ENCODE measurements at places on chromosomes 6 and 20.
A peak's percentile ranks its signal among the peaks of the same experiment; 100 is the strongest.

DNA sequence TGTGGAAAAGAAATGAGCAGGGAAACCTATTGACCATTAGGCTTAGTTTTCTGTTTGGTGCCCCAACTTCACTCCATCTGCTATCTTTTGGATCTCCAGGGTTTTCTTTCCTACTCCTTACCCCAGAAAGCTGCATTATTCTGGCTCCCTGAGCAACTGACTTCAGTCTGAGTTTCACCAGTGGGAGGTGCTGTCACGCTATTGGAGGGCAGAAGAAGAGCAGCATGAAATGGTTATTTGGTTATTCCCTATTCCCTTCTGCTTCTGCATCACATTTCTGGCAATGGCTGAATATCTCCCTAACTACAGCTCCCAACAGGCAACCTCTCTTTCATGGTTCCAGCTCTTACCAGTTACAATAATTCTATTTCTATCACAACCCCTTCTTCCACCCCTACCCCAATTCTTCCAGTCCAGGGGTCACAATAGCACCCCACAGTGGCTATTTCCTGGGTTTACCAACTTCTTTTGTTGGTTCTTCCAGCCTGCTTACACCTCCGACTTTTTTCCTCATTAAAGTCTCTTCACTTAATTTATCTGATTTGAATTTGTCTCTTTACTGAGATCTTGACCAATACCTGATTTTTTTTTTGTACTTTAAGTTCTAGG lies 311.5 kb downstream of the PLCB1 start:
- DNase-seq = no peak

DNA sequence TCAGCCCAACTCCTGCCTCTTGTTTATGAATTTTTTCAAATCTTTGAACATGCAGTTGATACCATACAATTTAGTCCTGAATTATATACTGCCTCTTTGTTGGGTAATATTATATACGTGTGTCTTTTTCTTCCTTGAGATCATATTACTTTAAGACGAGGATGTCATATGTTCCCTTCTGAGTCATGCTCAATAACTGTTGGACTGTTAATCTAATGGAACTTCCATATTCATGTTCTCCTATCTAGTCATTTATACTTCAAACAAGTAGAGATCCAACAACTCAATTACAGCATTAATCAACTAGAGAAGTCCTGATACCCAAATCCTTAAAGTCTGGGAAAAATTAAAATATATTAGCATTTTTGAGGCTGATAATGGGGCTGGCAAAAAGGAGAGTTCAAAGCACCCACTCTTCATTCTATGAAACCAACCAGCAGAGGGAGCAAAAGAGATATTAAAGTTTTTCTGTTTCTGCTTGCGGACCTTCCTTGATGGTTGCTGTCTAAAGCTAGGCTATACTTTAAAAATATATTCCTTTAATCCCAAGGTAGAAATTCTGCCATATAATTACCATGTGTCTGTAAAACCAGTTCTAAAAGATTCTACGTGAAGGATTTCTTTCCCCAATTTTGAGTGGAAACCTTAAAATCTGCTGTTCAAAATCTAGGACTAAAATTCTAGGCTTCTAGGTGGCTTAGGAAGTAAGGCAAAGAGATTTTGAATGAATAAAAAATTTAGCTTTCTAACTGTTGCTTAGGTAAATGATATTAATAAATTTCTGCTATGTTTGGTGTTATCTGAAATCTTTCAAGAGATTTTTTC lies 498.9 kb downstream of the BCKDHB start:
- peak; percentile 2 for DNase-seq

GRCh38 chr20:836190-836589 lies 2.7 kb downstream of the FAM110A start:
- DNase-seq = peak; percentile 36

- no peak for DNase-seq
These were observed 16.6 kb downstream of the TBC1D20 start for GRCh38 chr20:445514-446336.

DNA sequence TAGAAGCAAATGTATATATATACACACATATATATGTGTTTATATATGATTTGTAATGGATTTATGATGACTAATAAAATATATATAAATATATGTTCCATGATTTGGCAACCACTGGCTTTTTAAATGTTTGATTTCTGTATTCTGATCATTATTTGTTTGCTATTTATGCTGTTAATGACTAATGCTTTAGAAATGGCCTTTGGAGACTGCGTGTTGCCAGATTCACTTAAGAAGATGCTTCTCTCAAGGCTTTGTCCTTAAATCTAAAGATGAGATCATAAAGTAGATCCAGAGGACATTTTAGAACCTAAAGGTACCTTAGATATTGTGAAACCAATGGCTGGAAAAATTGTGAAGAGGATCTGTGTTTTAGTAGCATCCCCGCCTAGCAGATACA lies 116.0 kb upstream of the SUPT3H start:
- no peak for DNase-seq

GRCh38 chr6:95413789-95414188 lies 163.5 kb upstream of the MANEA start:
- DNase-seq = no peak

- no peak for DNase-seq
These were observed 99.9 kb upstream of the RIN2 start for GRCh38 chr20:19658137-19658536.

GRCh38 chr6:131951576-131952230 lies 531 bp upstream of the CCN2 start:
- no peak for DNase-seq

GRCh38 chr6:24919056-24919892 lies 16.5 kb downstream of the RIPOR2 start:
- no peak for DNase-seq

DNA sequence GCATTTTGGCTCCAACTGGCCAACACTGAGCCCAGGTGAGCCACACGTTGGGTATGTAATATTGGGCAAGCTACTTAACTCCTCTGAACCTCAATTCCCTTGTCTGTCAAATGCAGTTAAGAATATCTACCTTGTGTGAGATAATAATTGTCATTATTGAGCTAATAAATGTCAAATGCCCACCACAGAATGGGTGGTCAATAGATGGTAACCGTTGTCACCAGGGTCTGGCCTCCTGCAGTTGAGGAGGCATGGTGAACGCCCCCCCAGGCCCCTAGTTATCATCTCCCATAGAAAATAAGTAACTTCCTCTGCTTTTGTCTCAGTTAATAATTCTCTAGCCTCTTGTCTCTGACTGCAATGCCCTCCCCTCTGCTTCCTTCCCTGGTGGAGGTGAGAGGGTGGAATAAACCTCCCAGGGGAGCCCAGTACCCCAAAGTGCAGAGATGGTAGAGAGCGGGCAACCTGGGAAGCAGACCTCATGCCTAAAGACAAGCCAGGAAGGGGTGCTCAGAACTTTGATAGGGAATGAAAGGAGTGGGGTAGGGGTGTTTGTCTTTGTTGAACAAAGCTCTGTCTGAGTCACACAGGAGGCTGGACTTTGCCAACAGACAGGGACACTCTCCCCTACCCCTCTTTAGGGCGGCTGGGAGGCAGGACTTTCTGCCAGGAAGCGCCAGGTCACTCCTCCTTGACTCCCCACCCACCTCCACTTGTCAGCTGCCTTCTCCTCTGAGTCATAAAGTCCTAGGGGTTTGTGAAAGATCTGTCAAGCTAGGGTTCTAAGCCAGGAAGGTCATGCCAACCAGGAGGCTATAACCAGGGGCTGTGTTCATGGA lies 1.3 kb upstream of the UNC5CL start:
- peak; percentile 22 for DNase-seq

GRCh38 chr20:57003012-57003411 lies 263.4 kb downstream of the BMP7 start:
- DNase-seq = no peak

- DNase-seq = no peak
These were observed 62.3 kb upstream of the SNX9 start for GRCh38 chr6:157760589-157761330.

All from activated T-cell treated with anti-CD3 and anti-CD28 coated beads, Interleukin-2, amount 50 U/mL, for 72 hours (primary cell).